ENCODE measurements at places on chromosomes 7 and 10. TPM values are rescaled to one million over a fixed set of nuclear protein-coding genes. Genes with fewer than 3 reads are reported as not detected.

Gene LLCFC1
- total RNA-seq = not detected

DNA sequence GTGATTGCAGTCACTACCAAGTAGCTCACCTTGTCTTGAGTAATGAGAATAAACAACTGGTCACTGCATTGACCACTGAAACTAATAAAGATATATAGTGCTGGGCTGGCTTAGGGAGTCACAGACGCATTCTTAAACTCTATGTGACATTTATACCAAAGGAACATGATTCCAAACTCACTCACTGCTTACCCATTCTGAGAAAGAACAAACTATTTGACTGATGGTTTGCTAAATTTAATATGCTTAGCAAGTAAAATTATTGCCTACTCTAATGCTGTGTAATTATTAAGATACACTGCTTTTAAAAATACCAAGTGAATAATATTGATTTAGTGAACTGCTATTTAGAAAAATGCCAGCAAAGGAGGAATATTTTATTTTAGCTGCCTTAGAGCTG, 191.1 kb downstream of the LRMDA start:
- no peak overlapping the region for H3K4me3 ChIP-seq
- DNase-seq = no peak
- H3K36me3 ChIP-seq = no peaks in the 10 kb centered on the region

Gene HABP2
- total RNA-seq = not detected

DNA sequence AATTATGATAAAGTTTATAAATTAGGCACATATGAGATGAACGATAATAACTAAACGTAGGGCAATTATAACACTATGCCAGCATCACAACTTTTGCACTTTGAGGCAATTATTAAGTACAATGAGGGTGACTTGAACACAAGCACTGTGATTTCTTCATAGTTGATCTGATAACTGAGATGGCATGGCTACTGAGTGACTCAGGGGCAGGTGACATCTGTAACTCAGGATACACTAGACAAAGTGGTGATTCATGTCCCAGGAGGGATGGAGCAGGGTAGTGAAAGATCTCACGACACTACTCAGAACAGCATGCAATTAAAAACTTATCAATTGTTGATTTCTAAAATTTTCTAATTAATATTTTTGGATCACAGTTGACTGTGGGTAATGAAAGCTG, 98.3 kb upstream of the ARHGAP21 start:
- no peaks in the 10 kb centered on the region for H3K36me3 ChIP-seq
- no peak overlapping the region for H3K27ac ChIP-seq
- no peaks in the 10 kb centered on the region for H3K4me1 ChIP-seq
- no peaks in the 10 kb centered on the region for H3K27me3 ChIP-seq
- DNase-seq = no peak
